ENCODE measurements at places on chromosomes 5 and 9. TPM values are rescaled to one million over a fixed set of nuclear protein-coding genes. Genes with fewer than 3 reads are reported as not detected.

The ACTBL2 gene
- total RNA-seq: 0.09 TPM

The ADAMTS2 gene
- total RNA-seq: 9.6 TPM

The SAPCD2 gene
- 0.16 TPM for total RNA-seq

DNA sequence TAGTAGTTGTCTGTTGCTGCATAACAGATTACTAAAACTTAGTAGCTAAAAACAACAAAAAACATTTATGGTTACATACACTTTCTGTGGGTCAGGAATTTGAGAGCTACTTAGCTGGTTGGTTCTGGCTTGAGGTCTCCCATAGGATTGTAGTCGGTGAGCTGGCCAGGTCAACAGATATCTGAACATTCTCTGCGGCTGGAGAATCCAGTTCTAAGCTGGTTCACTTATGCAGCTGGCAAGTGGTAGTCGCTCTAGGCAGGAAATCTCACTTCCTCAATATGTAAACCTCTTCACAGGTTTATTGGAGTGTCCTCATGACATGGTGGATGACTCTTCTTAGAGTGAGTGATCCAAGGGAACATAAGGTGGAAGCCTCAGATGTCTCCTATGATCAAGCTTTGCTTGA, 65.7 kb upstream of the TNFAIP8 start:
- DNase-seq: no peak

DNA sequence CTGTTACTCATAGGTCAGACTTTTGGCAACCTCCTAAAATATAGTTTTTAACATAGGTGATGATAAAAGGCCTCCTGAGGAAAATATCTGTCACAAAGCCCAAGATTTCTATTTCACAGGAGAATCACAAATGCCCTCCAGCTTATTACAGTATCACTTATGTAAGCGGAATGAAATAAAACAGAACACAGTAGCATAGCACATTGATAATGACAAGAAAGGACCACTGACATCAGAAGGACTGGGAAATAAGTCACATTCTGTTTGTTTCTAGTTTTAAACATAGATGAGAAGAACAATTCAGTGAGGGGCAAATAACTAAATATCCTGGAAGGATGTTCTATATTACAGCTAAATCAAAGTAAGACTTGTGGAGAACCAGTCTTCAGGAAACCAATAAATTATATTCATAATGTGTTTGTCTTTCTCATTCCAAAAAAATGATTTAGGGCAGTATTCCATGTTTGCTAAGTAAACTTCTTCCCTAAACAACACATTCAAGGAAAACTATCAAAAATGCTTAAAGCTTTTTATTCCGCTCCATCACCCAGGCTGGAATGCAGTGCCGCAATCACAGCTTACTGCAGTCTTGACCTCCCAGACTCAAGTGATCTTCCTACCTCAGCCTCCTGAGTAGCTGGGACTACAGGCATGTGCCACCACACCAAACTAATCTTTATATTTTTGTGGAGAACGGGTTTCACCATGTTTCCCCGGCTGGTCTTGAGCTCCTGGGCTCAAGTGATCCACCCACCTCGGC, 20.8 kb upstream of the CTNNAL1 start:
- no peak for DNase-seq

DNA sequence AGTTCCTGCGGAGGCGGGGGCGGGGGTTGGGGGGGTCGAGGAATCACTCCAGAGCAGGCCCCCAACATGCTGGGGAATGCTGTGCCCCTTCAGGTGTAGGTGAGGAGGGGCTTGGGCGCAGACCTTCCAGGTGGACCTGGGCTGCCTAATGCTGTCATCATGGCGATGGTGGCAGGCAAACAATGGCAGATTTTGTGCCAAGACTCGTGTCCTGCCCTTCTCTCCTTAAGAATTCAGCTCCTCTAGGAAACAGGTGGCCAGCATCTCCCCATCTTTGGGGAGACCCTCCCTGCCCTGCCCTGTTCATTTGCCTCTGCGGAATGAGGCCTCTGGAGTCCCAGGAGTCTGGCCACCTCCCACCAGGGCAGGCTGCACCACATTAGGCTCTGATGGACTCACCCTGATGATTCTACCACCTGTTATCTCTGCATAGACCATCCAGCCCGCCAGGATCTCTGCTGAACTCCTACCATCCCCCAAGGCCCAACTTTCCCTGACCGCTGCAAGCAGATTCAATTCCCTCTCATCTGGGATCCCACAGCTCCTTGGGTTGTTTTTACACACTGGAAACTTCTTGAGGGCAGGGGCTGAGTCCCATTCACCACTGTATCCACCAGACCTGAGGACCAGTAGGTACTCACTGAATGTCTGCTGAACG, 10.9 kb upstream of the SLC25A51 start:
- DNase-seq: no peak

GRCh38 chr9:88536951-88537760, 2.2 kb downstream of the NXNL2 start:
- no peak for DNase-seq
